ENCODE measurements at places on chromosomes 7 and 10. TPM values are rescaled to one million over a fixed set of nuclear protein-coding genes. Genes with fewer than 3 reads are reported as not detected.

The PCLO gene
- total RNA-seq = 11.9 TPM

The ZNF853 gene
- 13.7 TPM for total RNA-seq

The PAPOLB gene
- 0.07 TPM for total RNA-seq

The SDK1 gene
- 39.6 TPM for total RNA-seq

GRCh38 chr7:2821842-2822507 is 22.1 kb downstream of the GNA12 start:
- no peak for DNase-seq

DNA sequence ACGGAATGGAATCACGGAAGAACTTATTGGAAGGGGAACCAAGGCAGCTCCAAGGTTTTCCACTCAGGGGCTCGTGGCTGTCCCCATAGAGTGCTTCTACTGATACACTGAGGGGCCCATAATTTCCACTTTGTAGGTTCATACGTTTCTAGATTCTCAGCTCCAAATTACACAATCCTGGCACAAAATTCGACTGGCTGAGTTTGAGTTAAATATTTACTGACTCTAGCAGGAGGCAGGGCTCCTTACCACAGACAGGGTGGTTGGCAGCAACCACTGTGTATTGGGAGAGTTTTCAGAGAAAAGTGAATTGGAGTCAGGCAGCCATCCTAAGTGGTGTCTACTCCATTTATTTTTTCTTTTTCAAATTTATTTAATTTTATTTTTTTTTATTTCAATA is 55.4 kb upstream of the SEC61G start:
- DNase-seq = no peak

- DNase-seq = no peak
These were observed 20.3 kb upstream of the SAMD8 start for GRCh38 chr10:75091146-75091545.

DNA sequence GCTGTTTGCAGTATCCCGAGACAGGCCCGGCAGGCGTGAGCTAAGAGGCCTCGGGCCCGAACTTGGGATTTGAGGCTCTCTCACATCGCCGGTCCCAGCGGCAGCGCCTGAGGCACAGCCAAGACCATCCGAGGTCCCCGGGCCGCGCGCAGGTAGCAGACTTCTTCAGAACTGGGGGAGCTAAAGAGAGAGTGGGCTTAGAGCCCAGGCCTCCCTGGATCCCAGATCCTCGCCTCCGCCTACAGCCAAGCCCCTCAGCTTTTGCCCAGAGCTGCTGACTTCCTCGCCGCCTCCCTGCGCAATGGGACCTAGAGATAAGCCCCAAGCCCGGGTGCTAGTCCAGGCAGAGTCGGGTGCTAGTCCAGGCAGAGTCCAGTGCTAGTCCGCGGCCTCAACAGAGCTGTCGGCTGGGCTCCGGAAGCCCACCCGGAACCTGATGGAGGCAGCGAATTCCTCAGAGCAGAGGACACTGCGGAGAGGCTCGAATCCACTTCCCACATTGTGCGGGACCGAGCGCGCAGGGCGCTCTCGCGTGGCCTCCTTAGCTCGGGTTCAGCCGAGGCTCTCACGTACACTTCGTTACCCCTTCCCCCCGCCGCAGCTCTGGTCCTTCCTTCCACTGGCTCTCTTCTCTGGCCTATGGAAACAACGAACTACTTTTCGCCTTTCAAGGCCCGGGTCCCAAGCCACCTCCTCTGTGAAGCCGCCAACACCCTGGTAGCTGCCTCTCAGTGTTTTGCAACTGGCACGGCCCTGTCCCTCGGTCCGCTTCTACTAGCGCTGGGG is 5.8 kb downstream of the LBX1 start:
- no peak for DNase-seq

GRCh38 chr10:100654782-100655325 is 90.5 kb upstream of the PAX2 start:
- DNase-seq = no peak

DNA sequence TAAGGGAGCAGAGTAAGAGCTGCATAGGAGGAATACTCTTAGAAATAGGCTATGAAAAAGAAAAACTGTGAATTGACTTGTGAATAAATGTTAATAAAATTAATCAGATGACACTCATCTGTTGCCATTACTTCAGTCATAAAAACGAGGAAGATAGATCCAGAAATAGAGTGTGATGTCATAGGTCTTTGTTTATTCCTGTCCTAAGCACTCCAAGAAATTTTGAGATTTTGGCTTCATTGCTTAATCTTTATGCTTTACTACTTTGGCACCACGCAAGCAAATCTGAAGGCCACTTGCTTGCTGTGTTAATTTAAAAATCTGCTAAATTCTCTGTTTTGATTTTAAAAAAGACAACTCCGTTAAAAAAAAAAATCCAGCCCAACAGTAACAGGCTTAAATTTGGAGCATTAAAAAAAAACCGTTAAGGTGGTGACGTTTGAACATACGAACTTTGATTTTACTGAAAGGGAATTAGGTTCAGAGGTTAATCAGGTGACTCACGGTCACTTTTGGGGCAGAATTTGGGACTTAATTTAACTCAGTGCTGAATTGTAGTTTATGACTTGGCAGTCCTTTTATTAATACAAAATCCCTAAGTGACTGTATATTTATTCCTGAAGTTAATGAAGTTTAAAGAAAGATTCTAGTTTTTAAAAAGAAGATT is 3.4 kb downstream of the IFRD1 start:
- DNase-seq = no peak

DNA sequence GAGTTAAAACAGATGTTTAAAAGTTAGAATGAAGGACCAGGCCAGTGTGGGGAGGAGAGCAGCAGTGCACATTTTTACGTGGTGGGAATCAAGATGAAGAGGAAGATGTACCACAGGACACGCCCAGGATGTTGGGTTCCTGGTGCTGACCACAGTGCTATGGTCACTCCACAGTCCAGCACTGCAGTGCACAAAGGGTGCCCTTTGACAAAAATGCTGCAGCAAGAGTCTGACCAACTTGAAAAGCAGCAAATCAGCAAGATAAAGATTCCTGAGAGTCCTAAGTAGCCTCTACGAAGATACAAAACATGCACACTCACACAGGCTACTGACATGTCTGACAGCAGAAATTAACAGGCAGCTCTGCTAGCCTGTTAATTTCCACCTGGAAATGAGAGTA is 107.1 kb downstream of the PIP4K2A start:
- DNase-seq = no peak

All from progenitor cell of endocrine pancreas (in vitro differentiated cells).